Stimulated activated naive CD4-positive, alpha-beta T cell treated with Interleukin-2 at 50 U/mL for 16 hours (primary cell): ENCODE measurements at places on chromosomes 7 and 10.

GRCh38 chr10:131846240-131847101, 54.3 kb upstream of the PPP2R2D start:
- no peak for DNase-seq

DNA sequence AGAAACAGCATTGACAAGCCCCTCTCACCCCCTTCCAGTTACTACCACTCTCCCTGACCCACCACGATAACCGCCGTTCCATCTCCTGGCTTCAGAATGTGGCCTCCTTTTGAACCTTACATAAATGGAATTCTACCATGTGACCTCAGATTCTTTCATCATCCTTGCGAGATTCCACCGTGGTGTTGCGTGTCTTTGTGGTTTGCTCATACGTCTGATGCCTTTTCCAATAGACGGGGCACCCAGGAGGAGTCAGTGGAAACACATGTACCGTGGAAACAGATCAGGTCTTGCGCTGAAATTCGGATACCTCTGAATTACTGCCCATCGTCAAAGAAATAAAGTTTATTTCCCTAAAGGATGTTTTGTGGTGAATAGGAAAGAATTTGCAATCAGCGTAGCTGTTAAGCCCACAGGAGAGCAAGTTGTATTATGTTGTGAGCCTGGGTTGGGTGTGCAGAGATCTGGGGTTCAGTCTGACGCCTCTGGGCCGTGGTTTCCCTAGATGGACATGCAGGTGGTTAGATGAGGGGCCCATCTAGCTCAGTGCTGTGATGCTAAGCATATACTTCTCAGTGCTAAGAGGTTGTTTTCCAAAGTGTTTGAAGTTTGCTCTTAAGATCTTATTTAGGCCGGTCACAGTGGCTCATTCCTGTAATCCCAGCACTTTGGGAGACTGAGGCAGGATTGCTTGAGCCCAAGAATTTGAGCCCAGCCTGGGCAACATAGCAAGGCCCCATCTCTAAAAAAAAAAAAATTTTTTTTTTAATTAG, 29.1 kb downstream of the GTF2IRD1 start:
- DNase-seq: no peak

GRCh38 chr7:38291117-38291647, 17.7 kb upstream of the TARP start:
- DNase-seq: no peak

DNA sequence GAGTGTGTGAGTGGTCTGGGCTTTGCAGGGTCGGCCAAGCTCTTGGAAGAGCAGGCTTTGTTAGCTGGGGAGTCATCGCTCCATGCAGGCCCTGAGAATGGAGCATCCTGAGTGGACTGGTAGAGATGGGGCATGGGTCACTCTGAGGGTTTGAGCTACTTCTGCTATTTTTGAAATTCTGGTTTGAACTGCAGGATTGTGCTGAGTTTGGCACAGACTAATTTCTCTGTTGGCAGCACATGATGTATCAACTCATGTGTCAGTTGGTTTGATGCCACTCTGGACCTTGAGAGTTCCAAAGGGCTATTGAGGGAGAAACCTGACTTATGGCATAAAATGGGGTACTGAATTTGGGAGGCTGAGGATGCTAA, 56.3 kb downstream of the LRMDA start:
- DNase-seq: no peak

GRCh38 chr10:53166325-53166724, 393.7 kb upstream of the MBL2 start:
- DNase-seq: no peak

DNA sequence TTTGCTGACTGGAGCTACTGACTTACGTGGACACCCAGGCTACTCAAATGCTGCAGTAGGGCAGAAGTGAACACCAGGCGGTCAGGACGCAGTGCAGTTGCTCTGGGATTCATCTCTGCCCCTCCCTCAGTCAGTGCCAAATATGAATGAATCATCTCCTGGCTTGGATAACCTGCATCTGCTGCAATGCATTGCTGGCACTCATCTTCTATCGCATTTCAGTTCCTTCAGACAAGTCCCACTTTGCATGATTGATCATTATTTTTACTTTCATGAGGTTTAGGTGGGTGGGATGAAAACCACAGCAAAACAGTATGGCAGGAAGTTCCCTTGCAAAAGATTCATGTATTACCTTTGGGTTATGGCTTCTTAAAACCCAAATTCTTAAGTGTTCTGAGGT, 224.6 kb upstream of the NRP1 start:
- no peak for DNase-seq

- DNase-seq: no peak
These were observed 85.1 kb upstream of the SDK1 start for GRCh38 chr7:3215624-3216585.

DNA sequence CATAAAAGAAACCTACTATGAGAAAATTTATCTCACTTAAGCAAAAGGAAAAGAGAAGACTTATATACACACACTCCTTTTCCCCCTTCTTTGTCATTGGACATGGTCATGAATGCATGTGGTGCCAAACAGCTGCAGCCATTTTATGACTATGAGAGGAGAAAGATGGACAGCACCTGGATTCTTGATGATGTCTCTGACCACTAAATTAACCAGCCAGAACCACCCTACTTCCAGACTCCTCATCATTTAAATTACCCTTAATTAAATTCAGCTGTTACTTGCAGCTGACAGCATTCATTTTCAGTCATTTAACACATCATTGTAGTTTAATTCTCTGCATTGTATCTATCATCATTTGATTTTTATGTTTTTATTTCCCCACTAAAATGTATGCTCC, 379.0 kb upstream of the HPS1 start:
- no peak for DNase-seq

DNA sequence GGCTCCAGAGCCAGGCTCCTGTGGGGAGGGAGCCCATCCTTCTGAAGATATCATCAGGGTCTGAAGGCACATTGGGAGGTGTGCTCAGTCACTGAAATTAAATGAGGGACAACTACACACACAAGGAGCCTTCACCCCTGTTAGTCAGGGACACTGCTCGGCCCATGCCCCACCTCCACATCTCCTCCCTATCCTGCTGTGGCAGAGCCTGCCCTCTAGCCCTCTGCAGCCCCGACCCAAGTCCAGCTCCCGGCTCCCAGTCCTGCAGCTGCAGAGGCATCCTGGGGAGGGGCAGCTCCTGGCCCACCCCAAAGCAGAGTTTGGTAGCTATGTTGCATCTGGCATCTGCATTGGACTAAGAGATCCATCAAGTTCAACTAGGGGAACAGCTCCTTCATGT, 136.3 kb downstream of the ZNF248 start:
- no peak for DNase-seq
